Hippocampal formation (tissue), 2 donors: ENCODE measurements at places on chromosomes 7 and 10.

GRCh38 chr7:4325732-4326131, 356.4 kb upstream of the FOXK1 start:
- DNase-seq = no peak

DNA sequence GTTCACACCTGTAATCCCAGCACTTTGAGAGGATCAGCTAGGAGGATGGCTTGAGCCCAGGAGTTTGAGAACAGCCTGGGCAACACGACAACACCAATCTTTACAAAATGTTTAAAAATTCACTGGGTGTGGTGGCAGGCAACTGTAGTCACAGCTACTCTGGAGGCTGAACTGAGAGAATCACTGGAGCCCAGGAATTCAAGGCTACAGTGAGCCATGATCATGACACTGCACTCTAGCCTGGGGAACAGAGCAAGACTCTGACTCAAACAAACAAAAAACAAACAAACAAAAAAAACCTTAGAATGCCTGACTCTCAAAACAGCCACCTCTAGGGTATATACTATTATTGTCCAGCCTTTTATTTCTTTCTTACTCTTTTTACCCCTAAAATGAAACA, 56.5 kb upstream of the PAPSS2 start:
- DNase-seq = no peak

DNA sequence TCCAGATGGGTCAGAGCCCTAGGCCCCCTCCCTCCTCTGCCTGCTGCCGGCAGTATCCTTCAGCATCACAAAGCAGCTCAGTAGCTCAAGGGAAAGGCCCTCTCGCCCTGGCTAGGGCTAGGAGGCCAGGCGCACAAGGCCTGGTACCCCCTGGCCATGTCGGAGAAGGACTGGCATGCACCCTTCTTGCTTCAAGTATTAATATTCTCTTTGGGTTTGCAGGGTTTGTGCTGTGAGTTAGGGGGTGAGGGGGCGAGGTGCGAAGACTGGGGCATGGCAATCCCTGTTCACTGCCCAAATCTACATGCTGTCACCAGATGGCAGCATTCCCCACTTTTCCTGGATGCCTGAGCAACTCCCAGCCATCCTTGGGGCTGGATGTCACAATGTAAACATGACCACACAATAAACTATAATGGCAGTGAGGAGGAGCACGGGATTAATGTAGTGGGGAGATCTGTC, 105.2 kb downstream of the NEURL1 start:
- peak; percentile 75 for DNase-seq

GRCh38 chr10:79560160-79560709, at the start of gene SFTPA2:
TSS of gene SFTPA2 (minus strand) at chr10:79560407. CDS start at chr10:79559483, 924 bp downstream.
- no peak for DNase-seq

DNA sequence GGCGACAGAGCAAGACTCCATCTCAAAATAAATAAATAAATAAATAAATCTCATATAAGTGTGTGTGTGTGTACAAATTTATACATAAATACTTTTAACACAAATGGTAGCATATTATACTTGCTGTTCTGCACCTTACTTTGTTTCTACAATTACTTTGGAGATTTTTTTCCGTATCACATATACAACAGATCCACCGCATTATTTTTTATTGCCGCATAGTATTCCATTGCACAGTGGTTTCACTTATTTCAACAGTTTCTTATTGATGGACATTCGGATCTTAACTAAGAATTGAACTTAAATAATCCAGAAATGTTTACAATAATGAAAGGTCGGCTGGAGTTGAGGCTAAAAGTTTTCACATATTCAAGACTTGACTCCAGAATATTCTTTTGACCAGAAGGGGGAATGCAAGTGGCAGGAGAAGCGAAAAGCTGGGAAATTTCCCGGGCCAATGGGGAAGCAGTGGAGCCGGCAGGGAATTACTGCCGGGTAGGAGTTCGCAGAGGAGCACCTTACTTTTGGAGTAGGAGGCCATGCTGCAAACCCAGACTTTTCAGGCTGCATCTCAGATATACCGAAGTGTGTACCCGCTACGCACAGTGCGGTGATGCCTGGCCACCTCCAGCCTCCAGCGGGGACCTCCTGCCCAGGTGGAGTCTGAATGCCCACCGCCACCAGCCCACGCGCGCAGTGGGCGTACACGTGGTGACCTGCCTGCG, 415 bp upstream of the CNNM1 start:
- DNase-seq = no peak

DNA sequence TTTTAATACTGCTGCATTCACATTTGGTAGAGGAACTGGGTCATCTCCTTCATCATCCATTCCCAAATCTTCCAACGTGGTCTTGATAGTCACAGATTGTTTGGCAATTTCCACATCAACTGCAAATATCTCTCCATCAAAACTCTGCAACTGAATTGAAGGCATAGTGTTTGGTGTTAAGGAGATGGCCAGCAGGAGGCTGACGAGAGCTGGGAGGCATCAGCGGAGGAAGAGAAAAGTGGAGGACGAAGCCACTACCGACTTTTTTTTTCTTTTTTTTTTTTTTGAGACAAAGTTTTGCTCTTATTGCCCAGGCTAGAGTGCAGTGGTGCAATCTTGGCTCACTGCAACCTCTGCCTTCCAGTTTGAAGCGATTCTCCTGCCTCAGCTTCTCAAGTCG, 205.0 kb upstream of the KCTD7 start:
- no peak for DNase-seq

DNA sequence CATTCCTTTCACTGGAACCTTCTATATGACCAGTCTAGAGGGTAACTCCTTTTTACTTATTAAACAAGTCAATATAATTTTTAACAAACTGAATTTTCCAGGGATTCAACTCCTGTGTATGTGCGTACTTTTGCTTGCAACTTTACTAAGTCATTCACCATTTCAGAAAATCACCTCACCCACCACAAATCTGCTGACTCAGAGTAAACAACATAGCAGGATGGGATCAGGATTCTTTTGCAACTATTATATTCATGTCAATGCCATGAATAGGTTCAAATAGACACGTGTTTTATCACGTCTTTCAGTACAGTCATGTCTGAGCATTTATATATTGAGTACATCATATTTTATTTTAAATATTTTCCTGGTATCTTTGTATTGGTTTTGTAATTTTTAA, 14.5 kb downstream of the CTTNBP2 start:
- DNase-seq = no peak

DNA sequence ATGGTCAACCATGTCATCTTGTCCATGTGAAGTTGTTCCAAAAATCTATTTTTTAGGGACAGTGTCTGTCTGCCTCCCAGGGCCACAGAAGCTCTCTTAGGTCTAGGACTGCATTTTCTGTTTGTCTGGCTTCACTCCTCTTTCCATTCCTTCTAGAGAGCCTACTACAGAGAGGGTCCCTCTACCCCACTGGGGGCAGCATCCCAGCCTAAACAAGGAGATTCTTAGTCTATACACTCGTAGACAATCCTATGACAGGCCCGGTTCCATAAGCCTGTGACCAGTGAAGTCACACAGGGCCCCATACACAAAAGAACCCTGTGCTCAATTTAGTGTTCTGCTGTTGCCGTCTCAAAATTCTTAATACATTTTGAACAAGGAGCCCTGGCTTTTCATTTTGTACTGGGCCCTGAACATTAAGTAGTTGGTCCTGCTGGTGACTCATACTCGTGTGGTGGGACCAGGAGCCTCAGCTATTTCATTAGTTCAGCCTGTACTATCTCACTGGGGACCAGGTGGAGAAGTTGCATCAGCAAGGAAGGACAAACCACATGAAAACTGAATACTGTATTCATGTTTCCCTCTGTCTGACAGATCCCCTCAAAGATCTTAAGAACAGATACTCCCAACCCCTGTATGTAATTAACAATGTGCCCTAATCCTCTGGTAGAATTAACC, 23.5 kb upstream of the FAM180A start:
- DNase-seq = no peak

GRCh38 chr10:96587264-96588059, 650 bp upstream of the TM9SF3 start:
- no peak for DNase-seq

DNA sequence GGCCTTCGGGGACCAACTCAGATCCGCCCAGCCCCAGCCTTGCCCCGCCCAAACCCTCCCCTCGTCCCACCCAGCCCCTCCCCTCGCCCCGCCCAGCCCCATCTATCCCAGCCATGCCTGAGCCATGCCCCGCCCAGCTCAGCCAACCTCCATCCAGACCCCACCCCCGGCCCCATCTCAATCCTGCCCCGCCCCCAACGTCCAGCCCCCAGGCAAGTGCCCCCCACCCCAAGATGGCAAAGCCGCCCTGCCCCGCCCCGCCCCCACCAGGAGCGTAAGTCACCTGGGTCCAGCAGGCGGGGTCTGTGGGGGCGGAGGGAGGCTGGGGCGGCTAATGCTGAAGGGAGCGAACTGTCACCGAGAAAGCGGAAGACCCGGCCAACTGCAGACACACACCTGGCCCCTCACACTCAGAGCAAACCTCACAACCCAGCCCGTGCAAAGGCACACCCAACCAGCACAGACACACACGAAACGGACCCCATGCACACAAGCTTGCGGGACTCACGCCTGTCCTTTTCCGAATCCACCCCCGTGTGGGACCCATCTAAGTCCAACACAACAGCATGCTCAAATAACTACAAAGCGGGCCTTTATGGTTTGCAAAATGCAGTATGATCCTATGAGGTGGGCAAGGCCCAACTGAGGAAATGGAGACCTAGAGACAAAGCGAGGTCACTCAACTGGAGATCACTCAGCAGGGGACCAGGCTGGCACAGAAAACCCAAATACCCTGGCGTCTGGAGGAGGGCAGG, 11.5 kb upstream of the OGA start:
- no peak for DNase-seq

GRCh38 chr7:134155206-134155605, 28.1 kb downstream of the LRGUK start:
- DNase-seq = no peak

GRCh38 chr7:23017309-23017708, 3.4 kb upstream of the HYCC1 start:
- DNase-seq = no peak

DNA sequence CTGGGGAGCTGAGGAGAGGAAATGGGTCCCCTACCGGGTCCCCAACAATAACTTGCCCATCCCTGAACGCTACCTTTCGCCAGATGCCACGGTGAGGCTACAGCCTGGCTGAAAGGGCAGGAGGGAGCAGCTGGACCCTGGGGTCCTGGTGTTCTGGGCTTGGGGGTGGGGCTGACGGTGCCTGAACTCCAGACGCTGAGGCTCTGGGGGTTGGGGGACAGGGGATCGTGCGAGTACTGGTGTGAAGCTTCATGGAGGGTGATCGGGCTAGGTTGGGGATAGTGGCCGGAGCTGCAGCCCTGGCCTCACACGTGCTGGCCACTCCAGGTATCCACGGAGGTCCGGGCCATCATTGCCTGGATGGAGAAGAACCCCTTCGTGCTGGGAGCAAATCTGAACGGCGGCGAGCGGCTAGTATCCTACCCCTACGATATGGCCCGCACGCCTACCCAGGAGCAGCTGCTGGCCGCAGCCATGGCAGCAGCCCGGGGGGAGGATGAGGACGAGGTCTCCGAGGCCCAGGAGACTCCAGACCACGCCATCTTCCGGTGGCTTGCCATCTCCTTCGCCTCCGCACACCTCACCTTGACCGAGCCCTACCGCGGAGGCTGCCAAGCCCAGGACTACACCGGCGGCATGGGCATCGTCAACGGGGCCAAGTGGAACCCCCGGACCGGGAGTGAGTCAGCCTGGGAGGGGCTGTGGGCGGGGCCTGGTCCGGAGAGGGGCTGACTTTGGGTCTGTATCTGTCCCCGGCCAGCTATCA, 8.3 kb downstream of the AEBP1 start:
- DNase-seq = no peak

GRCh38 chr7:7122033-7122478, 60.3 kb upstream of the C1GALT1 start:
- no peak for DNase-seq

DNA sequence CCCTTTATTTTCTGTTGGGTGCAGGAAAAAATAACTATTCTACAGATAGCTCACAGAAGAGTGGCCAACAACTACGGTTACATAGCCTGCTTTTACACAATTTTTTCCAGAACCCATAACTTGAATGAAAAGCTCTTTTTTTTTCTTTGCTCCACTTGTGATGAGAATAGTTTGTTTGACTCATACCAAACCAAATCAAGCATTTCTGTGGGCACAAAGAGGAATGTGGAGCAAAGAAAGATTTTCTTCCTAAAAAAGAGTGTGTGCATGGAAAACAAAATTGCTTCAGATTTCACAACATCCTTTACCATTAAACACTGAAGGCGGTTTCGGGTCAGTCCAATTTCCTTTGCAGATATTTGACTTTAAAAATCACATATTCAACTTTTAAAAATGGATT, 54.8 kb upstream of the RAB11FIP2 start:
- DNase-seq = no peak

- DNase-seq = no peak
Measured at GRCh38 chr10:96283756-96284155, 12.4 kb upstream of the BLNK start.

DNA sequence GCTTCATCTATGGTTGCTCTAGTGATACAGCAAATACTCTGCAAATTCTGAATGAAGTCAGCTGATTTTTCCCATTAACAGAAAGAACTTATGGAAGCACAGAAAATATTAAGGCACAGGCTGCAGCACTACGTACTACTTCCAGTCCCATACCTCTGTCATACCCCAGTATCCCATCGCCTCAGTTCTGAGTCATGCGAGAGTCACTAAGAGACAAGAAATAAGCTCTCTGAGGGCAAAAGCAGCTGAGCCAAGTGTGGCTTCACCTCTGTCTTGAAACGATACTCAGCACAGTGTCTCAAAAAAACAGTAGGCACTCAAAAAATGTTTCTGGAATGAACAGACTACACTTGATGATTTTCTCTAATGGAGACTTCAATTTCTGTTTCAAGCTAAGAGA, 48.2 kb downstream of the EZH2 start:
- DNase-seq = no peak

DNA sequence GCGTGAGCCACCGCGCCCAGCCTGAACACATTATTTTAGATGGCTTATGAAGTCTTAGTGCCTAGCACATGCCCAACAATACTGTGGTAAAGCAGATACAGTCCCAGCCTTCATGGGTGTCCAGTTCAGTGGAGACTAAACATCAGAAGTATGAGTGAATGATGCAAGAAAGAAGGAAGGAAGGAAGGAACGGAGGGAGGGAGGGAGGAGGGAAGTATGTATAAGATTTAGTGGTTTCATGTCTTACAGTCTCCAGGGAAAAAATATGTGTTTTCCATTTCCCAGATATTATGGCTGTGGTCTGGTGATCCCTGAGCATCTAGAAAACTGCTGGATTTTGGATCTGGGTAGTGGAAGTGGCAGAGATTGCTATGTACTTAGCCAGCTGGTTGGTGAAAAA, 2.9 kb downstream of the AS3MT start:
- no peak for DNase-seq

GRCh38 chr7:128027485-128027980, 3.7 kb downstream of the LRRC4 start:
- DNase-seq = no peak

DNA sequence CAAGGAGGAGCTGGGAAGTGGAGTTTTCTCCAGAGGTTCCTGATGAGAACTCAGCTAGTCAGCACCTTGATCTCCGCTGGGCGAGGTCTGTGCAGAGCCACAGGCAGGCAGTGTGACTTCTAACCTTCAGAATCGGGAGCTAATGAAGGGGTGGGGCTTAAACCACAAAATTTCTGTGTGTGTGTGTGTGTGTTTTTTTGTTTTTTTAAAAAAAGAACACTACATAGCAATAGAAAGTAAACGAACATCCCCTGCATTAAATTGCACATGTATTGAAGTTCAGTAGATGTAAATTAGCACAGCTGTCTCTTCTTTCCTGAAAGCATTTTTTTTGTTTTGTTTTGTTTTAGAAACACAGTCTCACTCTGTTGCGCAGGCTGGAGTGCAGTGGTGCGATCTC, 46.2 kb downstream of the RBM17 start:
- no peak for DNase-seq

GRCh38 chr7:154777489-154777888, 225.4 kb downstream of the PAXIP1 start:
- DNase-seq = peak; percentile 45

- no peak for DNase-seq
Measured at GRCh38 chr7:144842377-144842851, 6.6 kb upstream of the TPK1 start.
